ENCODE measurements at places on chromosomes 3 and 15.
A peak's percentile ranks its signal among the peaks of the same experiment; 100 is the strongest.

DNA sequence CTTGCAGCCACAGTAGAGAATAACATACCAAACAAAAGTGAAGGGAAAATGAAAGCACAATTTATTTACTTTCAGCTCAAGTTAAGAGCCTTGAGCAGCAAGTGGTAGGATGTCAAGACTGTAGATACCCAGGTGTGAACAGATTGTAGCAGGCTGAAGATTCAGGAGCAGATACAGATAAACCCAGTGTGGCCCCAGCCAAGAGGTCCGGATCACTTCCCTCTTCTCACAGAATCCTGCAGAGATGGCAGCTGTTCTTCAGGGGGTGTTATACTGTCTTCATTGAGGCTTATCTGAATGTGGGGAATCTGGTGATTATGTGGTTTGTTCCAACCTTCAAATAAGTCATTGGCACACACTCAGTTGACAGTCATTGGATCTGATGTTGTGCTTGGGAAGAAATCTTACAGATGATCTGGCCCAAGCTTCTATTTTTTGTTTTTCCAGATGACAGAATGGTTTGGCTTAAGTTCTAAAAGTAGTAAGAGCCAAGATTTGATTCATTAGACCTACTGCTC is 2.2 kb downstream of the STARD9 start:
- no peak for DNase-seq

GRCh38 chr3:8606701-8607231 is 37.8 kb downstream of the SSUH2 start:
- DNase-seq = peak; percentile 51

DNA sequence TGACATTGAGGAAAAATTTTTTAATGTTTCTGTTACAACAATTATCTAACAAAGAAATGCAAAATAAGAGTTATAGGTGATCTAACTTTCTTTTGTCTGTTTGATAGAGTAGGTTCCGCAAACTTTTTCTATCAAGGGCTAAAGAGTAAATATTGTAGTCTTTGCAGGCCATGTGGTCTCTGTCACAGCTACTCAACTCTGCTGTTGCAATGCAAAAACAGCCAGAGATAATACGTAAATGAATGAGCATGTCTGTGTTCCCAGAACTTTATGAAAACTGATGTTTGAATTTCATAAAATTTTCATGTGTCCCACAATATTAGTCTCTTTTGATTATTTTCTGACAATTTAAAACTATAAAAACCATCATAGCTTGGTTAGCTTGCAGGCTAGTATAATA is 73.3 kb downstream of the SLC24A1 start:
- no peak for DNase-seq

DNA sequence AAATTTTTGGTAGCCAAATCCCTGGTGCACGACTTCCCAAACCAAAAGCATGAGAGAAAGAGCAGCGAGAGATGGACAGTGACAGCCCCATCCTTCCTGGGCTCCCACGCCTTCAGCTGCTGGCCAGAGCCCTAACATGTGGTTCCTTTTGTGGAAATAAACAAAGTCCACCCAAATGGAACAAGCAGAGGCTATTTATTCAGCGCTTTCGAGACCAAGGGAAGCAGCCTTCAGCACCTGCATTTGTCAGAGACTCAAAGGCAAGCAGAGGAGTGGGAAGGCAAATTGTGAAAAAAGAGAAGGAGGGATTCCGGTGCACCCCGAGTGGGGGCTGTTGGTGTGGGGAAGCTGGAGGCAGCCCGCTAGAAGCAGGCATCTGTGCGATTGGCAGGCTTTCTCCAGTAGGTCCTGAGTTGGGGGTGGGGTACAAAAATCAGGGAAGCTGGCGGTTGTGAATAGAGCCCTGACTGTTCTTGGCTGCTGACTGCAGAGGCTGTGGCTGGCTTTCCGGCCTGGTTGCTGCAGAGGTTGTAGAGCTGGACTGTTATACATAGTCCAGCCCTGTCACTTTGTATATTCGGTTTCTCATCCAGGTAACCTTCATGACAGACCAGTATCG is 427.2 kb downstream of the OCA2 start:
- DNase-seq = no peak

DNA sequence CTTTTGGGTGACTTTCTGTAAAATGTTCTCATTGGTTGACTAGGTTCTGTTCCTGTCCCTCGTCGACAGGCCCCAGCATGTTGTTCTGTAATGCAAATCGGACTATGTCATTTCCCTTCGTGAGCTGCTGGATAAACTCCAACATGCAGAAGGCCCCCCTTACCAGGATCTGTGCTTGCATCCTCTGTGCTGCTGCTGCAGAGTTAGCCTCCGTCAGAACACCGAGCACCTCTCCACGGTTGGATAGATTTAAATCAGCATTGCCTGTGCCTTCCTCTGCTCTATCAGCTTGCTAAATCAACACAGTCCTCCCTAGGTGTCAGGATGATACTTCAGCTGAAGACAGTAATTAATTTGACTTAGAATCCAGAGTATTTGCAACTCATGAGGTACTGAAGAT is 12.7 kb upstream of the MINDY4B start:
- DNase-seq = no peak

DNA sequence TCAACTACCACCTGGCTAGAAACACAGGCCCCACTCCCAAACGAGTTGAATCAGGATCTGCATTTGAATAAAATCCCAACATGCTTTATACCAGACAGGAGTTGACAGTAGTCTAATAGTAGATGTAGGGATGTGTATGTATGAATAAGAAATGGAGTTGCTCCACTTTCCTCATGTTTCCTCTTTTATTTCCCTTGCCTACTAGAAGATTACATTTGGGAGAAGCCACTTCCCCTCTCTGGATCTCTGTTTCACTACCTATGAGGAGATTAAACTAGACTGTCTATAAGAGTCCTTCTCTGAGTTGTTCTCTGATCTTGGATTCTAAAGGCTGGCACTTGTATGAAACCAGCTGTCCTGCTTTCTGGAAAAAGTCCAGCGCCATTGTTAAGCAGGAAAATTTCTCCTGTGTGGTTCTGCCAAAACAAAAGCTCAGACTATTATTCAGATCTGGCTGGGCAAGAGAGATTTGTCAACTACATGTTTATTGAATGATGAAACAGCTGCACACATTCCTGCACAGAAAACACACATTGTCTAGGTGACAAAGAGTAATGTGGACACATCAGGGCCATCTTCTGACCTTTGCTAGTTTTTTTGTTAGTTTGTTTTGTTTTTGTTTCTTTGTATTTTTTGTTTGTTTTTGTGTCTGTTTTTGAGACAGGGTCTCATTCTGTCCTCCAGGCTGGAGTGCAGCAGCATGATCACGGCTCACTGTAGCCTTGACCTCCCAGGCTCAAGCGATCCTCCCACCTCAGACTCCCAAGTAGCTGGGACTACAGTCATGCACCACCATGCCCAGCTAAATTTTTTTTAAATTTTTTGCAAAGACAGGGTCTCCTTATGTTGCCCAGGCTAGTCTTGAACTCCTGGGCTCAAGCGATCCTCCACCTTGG is 29.9 kb downstream of the ACP3 start:
- no peak for DNase-seq

- no peak for DNase-seq
Observed at GRCh38 chr3:39103791-39104552, 3.5 kb downstream of the GORASP1 start.

Measured in SK-N-SH (cell line).